ENCODE measurements at places on chromosomes 4 and X.
A peak's percentile ranks its signal among the peaks of the same experiment; 100 is the strongest.

DNA sequence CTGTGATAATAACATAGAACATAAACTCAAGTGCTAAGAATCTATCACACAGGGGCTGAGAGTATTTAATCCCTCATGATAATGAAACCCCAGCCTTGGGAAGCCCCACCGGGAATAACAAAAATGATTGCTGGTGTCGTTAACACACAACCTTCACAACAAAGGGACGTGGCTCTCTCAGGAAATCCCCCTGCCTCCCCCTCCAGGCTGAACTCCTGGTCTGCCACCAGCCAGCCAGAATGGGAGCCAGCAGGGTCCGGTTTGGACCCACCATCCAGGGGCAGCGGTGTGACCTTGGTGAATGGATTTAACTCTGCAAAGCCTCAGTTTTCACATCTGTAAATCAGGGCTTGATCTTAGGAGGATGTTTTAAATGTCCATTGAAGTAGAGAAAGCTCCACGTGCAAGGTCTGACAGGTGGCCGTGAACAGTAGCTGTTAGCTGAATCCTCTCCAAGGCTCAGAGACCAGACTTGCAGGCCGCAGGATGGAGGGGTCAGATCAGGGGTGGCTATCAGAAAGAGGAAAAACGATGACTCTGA, 46.5 kb downstream of the ABLIM2 start:
- DNase-seq, result no peak

DNA sequence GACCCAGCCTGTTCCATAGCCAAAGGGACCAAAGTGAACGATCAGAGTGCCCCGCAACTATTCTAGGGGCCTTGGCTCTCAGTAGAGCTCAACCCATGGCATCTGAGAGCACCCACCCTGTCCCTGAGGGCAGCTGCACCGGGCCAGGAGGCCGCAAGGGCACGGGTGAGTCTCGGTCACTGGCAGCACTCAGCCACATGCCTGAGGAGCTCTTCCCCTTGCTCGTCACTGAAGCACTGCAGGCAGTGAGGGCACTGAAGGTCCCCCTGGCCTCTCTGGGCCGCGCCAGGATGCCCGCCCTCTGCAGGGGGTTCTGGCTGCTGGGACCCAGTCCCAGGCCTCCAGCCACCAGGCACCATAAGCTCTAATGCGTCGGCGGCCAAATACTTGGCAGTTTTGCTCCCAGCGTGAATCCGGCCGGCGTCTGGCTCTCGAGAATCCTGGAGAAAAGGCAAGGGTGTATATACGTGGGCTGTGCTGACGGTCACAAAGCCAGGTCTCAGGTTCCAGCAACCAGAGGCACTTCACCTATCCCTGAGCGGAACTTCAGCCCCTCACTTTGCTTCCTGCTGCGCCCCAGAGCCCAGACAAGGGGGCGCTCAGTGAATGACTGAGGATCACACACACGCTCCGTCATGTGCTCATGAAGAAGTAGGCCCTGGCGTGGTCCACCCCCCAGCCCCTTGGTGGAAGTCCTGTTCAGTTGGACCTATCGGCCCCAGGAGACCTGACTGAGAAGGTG, 13.9 kb downstream of the TNIP2 start:
- DNase-seq, result no peak

DNA sequence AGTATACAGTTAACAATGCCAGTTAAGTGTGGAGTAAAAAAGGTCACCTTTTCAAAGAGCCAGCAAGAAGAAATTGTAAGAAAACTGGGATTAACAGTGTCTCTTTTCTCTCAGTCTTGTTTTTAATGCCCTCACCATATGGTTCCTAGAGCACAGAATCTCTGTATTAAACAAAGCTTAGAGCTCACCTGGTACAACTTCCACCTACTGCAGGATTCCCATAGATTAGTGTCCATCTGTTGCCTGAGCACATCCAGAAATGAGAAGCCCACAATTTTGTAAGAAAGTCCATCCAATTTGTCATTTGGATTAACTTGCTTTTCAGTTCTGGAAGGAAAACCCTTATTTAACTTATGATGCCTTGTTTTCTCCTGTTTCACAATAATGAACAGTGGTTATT, 1037.1 kb downstream of the STPG2 start:
- no peak for DNase-seq

DNA sequence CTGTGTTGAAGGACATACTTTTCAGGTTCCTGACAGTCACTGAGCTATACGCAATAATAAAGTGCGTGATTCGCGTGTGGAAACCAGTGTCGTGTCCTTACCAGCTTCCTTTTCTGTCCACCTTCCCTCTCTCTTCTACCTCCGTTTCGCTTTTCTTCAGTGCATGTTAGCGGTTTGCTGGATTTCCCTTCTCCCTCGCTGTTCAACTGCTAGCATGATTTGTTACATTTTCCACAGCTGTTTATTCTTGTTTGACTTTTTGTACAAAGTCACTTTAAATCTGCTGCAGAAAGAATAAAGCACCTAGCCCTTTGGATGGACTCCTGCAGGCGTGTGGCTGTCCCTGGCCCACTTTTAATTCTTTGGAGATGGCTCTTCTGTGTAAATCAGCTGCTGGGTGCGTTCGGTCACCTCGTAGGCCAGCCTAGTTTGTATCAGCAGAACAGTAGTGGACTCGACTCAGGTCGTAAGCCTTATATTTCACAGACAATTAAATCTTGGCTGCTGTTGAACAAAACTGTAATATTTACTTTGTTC, 8.9 kb upstream of the HAND2 start:
- no peak for DNase-seq

DNA sequence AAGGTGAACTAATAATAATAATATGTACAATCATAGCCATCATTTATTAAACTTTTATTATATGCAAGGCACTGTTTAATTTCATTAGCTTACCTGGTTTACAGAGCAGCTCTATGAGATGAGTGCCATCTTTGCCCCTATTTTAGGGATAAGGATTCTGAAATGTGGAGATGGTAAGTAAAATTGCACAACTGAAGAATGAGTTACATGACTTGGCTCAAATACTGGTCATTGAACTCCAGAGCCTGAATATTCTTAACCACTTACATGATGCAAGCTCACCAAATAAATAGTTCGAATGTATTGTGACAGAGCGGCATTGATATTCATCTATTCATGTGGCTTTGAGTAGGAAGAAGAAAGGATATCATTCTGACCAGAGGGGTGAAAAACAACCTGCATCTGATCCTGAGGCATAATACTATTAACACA, 11.7 kb downstream of the ALB start:
- DNase-seq, result no peak

DNA sequence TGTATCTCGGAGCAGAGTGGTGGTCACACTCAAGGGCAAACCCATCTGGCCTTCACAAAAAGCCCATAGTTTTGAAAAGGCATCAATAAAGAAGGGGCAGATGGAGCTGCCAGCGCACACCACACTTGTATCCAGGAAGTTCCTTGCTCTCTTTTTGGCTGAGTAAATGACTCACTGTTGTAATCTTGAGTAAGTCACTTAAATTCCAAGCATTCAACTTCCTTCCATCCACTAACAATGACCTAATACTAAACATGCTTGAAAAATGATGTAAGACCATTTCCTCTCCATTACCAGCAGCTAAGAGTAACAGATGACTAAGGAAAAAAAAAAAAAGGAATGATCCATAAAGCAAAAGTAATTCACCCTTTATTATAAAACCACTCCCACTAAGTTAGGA, 32.4 kb upstream of the MYOZ2 start:
- peak; percentile 91 for DNase-seq

DNA sequence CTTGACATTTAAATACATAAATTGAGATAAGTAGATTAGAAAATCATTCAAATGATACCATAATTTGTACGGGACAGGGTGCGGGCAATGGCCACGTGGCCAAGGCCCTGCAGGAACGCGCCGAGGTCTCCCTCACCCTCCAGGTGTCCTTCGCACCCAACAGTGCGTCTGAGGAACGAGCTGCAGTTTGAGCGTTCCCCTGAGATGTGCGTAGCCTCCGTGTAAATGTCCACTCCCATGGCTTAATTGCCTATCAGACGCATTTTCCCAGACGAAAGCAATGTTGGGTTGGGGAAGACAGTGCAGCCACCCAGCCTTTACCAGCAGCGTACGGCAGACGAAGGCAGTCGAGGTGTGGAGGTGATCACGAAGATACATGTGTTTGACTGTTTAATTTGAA, 56.4 kb downstream of the CPLX1 start:
- no peak for DNase-seq

DNA sequence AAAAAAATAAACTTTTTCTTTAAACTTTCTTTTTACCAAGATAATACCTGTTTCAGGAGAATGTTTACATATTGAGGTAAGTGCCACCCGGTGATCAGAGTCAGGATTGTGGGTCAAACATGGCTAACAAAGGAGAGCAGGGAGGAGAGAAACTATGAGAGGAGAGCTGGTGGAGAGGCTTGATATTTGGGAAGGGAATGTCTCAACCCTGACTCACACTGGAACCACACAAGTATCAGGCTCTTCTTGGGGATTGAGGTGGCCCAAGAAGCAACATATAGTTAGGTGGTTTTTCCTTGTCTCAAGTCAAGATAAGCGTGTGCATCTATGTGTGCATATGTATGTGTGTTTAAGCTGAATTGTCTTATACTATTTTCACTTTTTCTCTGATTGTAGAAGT, 6.7 kb downstream of the TCEAL1 start:
- DNase-seq, result no peak

DNA sequence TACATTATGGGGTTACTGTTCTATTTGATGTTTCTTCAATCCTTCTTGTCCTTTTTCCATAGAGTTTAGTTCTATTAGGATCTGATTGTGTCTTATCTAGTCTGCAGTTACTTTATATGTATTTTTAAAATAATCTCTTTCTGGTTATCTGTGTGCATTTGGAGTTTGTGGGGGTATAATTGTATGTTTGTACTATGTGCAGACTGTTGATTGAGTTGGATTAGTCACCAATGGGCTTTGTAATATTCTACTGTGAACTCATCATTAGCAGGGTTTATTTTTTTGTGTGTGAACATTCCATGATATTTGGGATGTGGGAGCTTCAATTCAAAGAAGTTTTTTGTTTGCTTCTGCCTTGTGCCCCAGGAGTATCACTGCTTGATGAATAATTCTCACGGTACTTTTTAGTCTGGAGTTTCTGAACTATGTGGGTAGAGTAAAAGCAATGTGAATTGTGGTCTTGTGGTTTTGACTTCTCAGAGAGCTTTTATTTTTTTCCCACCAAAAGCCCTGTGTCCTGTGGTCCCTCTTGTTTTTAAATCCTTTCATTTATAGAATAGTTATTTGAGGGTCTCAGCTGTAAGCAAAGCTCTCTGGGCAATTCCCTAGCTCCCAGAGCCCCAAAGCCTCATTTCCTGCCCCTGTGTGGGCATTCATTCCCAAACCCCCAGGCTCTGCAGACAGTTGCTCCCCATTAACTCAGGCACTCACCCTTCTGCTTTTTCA, 127.8 kb downstream of the PHKA2 start:
- DNase-seq, result peak; percentile 8

DNA sequence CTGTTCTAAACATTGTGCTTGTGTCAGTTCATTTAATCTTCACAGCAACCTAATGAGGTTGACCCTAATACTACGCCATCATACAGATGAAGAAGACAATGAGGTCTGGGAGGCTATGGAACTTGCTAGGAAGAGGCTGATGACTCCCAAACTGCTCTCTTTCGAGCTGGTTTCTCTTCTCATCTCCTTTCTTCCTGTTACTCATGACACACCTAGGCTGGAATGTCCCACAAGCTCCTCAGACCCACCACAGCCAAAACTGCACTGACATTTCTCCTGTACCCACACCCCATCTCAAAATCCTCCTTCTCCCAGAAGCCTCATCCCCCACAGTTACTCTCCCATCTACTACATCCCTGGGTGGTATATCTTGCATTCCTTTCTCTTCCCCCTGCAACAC, 27.4 kb upstream of the PJA1 start:
- no peak for DNase-seq

DNA sequence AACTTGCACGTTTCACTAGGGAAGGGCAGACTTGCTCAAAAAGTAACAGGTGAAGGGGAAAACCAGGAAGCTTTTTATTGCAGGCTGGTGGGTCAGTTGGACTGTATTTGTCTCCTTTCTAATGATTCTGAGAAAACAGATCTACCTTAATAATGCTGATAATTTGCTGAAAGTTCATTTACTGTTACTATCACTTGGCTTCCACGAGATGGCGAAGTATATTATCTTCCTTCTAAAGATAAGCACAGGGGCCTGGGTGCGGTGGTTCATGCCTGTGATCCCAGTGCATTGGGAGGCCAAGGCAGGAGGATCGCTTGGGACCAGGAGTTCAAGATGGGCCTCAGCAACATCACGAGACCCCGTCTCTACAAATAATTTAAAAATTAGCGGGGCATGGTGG, 16.4 kb downstream of the CCKAR start:
- no peak for DNase-seq

DNA sequence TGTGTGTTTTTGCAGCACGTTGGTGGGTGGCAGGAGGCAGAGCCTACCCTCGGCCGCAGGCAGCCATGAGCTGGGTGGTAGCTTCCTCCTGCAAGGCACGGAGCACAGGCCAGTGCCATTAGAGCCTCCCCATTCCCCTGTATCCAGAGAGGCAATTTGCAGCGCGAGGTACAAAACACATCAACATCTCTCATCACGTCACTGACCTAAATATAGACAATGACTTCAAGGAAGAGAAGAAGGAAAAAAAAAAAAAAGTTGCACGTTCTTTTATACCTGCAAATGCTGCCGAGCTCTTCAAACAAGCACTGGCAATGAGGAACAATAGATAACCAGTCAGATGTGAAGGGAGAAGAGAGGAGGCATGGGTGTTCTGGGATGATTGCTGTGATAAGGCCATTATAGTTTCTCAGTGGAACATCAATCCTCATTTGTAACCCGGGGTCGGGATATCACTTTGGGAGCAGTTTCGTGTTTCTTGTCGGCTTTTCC, 159.9 kb downstream of the MGST2 start:
- DNase-seq, result no peak

DNA sequence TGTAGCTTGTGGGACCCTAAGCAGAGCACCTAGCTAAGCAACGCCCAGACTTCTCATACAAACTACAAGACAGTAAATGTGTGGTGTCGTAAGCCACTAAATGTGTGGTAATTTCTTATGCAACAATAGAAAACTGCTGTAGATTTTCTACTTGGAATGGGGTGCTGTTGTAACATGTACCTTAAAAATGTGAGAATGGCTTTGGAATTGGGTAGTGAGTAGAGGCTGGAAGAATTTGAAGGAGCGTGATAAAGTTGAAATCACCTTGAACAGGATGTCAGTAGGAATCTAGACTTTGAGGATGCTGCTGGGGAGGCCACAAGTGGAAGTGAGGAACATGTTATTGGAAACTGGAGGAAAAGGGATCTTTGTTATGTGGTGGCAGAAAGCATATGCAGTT, 43.2 kb upstream of the FUNDC1 start:
- DNase-seq, result peak; percentile 9

DNA sequence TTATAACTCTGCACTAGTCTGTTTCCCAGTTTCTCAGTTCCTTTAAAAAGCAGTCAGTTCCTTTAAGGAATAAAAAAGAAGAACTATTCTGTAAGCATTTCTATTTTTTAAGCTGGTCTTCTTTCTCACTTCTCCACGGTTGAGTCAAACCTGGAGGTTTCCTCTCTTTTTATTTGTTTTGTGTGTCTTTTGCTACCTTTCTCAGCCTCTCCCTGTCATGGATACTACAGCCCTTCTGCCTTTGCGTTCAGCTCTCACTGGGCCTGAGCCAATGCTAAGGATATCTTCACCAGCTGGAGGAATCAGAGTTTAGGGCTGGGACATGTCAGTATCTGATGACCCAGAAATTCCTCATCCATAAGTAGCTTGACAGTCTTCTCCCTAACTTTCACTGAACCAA, 49.7 kb upstream of the PRKX start:
- no peak for DNase-seq

GRCh38 chr4:152880263-152880662, 55.9 kb upstream of the FHDC1 start:
- DNase-seq, result no peak

GRCh38 chr4:115883847-115884246, 770.4 kb upstream of the NDST4 start:
- DNase-seq, result no peak

Data from suppressor macrophage (primary cell).